CD14-positive monocyte (primary cell): ENCODE measurements at places on chromosomes 7 and 10. TPM values are rescaled to one million over a fixed set of nuclear protein-coding genes. Genes with fewer than 3 reads are reported as not detected.

DNA sequence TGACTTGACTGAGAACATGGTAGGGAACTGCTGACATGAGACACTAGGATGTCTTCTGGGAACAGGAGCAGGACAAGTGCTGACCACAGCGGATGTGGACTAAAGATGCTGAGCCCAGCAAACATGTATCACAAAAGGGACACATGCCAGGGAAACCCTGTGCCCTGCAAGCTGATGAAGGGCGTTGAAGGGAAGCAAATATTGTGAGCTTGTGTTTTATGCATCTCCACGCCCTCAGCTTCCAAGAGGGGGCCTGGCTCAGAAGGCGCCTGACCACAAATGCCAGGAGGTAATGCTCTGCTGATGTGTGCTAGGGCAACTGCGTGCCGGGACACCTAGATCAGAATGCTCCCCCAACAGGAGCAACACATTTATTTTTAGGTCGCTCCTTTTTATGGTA, 207.3 kb downstream of the CXCL12 start:
- no peak for DNase-seq

- no peak for DNase-seq
These were observed 53.0 kb downstream of the GSDME start for GRCh38 chr7:24704311-24704710.

DNA sequence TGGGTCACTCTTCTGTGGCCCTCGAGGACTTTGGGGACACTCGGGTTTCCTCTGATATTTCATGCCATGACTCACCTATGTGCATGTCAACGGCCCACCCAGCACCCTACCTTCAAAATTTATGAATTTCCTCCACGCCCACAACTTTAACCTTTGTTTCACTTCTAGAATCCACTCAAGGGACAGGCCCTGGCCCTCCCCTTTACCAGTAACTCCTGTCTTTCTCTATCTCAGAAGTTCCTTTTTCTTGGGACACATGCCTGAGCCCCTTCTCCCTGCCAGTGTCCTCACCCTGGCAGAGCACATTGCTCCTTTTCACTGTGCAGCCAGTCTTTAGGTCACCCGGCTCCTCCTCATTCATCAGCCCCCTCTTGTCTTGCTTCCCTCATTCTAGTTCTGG, 282.5 kb upstream of the KLF6 start:
- peak; percentile 53 for DNase-seq

DNA sequence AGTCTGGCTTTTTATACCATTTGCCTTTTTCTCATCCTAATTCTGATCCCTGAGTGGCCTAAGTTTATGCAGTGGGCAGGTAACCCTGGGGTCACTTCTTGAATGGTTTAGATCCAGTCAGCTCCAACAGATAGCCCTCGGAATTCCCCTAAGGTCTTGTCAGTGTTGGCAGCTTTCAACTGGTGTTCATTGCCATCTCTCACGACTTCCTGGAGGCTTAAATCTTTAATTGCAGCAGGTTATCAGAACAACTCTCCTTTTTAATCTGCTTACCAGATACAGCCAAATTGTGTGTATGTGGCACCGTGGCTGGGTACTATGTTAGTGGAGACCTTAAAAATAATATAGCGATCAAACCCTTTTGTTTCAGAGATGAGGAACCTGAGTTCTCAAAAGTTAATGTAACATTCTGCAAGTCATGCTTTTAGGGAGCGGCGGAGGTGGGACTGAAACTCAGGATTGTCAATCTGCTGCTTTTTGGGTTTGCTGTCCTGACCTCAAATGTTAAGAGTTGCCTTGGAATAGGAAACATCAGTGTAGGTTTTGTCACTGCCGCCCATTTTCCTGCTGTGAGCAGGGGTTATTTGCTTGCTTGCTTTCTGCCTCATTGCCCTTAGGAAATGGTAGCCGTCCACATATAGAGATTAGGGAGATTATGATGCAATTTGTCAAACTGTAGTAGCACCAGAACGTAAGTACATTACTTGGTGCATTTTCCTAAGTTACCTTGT, 818 bp downstream of the DLD start:
- peak; percentile 31 for DNase-seq

DNA sequence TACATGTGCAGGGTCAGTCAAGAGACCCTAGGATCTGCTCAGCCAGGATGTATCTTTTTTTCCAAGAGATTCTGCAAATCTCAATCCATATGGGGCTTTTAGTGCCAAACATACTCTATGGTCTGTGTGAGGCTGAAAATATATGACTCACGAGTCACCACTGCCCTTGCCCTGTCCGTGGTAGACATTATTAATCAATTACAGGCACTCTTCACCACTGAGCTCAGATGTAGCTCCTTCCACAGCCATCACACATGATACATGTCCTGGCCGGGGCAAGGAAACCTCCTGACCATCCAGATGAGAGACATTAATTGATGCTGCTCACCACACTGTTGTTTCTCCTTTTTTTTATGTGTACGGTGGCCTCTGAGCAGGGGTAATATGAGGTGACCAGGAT, 90.2 kb upstream of the RET start:
- DNase-seq, result no peak

DNA sequence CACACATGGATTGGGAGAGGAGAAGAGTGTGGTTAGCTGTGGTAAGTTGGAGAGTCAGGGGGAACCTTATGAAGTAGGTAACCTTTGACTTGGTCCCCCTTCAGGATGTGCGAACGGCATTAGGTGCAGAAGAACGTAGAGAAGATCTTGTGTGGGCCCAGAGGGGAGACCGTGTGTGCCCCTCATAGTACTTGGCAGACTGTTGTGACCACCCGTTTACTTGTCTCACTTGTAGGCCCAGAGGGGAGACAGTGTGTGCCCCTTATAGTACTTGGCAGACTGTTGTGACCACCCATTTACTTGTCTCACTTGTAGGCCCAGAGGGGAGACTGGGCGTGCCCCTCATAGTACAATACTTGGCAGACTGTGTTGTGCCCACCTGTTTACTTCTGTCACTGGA, 2.6 kb downstream of the GTPBP4 start:
- DNase-seq, result no peak

Gene ANKRD2
- polyA plus RNA-seq, result not detected in 2 replicates
